ENCODE measurements at places on chromosomes 12 and 14. TPM values are rescaled to one million over a fixed set of nuclear protein-coding genes. Genes with fewer than 3 reads are reported as not detected.

CYP46A1 gene
- 0.54 TPM for total RNA-seq

PGF gene
- total RNA-seq, result 64.3 TPM

AHNAK2 gene
- total RNA-seq, result 12.5 TPM

PLEKHH1 gene
- 239 TPM for total RNA-seq

PTCSC3 gene
- total RNA-seq, result 21.0 TPM

LHX5 gene
- total RNA-seq, result not detected

SLC6A12 gene
- 13.2 TPM for total RNA-seq

OVCH1 gene
- 0.22 TPM for total RNA-seq

CDCA3 gene
- 0.81 TPM for total RNA-seq

KRT6C gene
- not detected for total RNA-seq

TSPAN11 gene
- total RNA-seq, result 2.0 TPM

GSC gene
- 11.0 TPM for total RNA-seq

UBE2N gene
- total RNA-seq, result 35.5 TPM

TNS2 gene
- total RNA-seq, result 179 TPM

CRACR2A gene
- 1.5 TPM for total RNA-seq

RPS26 gene
- 980 TPM for total RNA-seq

GALNT16 gene
- 6.9 TPM for total RNA-seq

ARL1 gene
- total RNA-seq, result 104 TPM

NOPCHAP1 gene
- total RNA-seq, result 6.2 TPM

C1S gene
- 470 TPM for total RNA-seq

NRL gene
- 6.5 TPM for total RNA-seq

DEGS2 gene
- 7.6 TPM for total RNA-seq

DBX2 gene
- 3.0 TPM for total RNA-seq

ATF1 gene
- 37.0 TPM for total RNA-seq

TIMM9 gene
- 87.2 TPM for total RNA-seq

CEP83 gene
- total RNA-seq, result 41.9 TPM

SLC35F4 gene
- total RNA-seq, result 1.7 TPM
